ENCODE measurements at places on chromosomes 12 and 14. TPM values are rescaled to one million over a fixed set of nuclear protein-coding genes. Genes with fewer than 3 reads are reported as not detected.

GARIN6 gene
- not detected for total RNA-seq

DNA sequence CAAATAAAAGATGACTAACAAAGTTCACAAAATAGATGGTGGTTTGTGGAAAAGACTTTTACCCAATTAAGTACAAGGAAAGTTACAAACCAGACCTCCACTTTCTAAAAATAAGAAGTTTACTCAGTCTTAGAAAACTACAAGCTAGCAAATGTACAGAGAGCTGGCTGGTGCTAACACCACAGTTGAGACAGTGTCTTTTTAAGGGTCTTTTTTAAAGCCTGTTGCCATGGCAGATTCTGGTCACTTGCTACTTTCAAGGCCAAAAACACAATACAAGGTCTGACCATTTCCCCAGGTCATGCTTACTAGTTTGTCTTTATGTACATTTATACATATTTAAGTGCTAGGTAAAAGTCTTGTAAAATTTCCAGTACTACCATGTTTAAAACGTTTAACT is 2.4 kb downstream of the BTG1 start:
- DNase-seq = no peak

- no peak for DNase-seq
Measured at GRCh38 chr12:2689393-2689792, 105.4 kb upstream of the FKBP4 start.

- no peak for DNase-seq
Measured at GRCh38 chr14:87892763-87893162, 100.2 kb downstream of the GALC start.

GRCh38 chr12:14417715-14418114 is 52.2 kb downstream of the ATF7IP start:
- DNase-seq = peak; percentile 62

- peak; percentile 42 for DNase-seq
Measured at GRCh38 chr12:47080725-47081502, 1.2 kb upstream of the AMIGO2 start.

ATP6V1D gene
- 107 TPM for total RNA-seq

SLC5A8 gene
- total RNA-seq = not detected

DNA sequence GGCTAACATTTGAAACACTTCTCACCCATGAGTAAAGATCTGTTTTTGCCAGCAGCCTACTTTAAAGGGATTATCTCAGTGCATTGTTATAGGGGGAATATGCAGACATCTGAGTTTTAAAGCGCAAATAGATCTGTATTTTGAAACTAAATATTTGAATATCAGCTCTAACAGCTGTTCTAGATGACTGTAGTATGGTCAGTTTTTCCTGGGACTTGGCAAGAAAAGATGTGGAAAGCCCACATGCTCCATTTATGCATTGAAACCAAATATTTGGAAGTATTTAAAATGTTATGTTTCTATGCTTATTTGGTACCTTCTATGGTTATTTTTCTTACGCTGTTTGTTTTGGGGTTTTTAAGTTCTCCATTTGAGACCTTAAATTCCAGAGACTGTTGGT is 41.7 kb downstream of the RIC8B start:
- DNase-seq = no peak

SERPINA9 gene
- not detected for total RNA-seq

GRCh38 chr14:55188686-55189295 is 2.6 kb downstream of the DLGAP5 start:
- DNase-seq = no peak

DNA sequence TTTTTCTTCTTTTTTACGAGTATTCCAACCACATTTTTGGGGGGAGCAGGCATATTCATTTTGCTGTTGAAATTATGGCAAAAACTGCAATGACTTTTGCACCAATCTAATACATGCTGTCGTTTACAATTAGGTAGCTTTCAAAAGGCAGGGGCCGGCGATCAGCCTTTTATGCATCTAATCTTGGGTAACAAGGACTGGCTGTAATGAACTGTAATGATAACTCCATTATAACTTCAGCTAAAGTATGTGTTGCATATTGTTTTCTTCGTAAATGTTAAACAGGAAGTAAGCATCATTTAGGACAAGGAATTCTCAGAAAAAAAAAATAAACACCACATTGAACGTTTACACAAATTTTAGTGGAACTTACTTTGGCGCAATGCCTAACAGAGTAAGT is 30.3 kb upstream of the KLRF1 start:
- DNase-seq = no peak

DNA sequence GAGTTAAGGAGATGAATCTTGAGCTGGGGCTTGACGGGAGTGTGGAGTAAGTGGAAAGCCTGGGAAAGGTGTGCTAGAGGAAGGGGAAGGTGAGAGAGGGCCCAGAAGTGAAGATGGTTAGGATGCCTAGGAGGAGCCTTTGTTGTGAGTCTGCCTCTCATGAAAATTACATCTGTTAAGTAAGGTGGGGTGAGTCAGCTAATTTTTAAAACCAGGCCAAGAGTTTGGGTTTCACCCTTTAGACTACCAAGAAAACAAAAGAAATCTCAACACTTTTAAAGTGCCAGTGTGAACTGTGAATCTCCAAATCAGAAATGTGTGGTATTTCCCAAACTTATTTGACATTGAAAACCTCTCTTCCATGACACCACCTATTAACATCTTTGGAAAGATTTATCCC is 185.2 kb downstream of the CRADD start:
- no peak for DNase-seq

DNA sequence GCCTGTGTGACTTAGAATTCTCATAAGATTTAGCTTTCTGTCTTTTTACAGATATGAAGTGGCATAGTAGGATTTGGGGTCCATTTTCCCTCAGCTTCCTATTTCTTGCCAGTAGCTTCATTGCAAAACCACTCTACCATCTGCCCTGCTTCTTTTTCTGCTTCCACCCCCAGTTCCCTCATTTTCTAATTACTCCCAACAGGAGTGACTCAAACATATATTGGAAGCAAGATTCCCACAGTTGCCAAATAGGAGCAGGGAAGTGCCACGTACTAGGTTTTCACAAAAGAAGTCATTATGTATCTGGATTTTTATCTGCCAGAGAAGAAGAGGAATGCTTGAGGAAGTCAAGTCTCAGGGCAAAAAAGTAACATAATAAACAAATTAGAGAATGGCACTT is 64.1 kb downstream of the ANO4 start:
- no peak for DNase-seq

Data from H7 (cell line).